ENCODE measurements at places on chromosomes 6 and 20.

DNA sequence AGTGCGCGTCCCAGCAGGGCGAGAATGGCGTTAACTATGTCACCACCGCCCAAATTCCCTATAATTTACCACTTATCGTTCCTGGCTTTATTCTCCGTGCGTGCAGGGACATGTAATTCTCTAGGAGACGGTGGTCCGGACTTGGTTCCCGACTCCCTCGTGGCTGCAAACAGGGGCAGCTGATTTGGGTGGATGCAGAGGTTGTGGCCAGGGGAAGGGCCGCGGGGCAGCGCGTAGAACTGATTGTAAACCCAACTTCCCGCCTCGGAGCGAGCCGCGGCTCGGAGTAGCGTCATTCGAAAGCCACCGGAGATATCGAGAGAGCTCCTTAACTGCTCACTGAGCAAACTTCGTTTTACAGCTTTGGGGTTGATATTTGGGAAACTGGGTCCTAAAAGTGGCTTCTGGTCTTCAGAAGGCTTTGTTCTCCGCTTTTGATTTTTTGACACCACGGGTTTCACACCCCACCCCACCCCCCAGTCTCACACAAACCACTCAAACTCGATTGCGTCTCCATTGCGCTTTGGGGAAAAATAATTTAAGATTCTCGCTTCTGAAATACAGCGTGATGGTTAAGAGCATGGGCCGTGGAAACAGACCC is 17.5 kb upstream of the ZSCAN9 start:
- DNase-seq: peak; percentile 8

DNA sequence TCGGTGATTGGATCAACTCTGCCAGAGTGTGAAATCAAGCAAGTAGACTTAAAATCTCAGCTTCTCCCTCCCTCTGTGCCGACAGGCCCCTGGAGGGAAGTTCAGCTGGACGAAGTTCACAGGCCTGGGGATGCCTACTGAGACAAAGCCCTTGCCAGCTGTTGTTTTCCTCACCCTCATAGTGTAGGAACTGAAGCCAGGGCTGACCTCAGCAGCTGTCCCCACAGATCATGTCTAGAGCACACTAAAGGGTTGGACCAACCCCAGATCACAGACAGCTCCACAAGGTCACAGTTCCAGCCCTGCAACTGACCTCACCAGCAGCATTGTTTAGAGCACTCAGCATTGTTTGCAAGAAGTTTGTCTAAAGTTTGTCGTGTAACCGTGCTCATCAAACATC is 261.9 kb upstream of the ECI2 start:
- DNase-seq: no peak

DNA sequence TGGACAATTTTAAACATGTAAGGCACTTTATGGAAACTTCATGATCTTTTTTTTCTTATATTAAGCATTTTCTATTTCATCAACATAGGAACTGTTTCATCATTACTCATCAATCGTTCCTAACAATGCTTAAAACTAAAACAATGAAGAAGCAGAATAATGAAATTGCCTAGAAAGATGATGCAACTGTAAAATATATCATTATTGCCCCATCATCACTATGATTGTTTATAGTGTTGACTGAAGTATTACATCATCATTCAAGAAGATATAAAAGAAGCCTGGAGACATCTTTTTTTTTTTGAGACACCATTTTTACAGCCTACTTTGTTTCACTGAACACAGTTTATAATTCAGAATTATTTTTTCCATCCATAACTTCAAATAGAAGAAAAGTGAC is 147.2 kb downstream of the TRDN start:
- no peak for DNase-seq

DNA sequence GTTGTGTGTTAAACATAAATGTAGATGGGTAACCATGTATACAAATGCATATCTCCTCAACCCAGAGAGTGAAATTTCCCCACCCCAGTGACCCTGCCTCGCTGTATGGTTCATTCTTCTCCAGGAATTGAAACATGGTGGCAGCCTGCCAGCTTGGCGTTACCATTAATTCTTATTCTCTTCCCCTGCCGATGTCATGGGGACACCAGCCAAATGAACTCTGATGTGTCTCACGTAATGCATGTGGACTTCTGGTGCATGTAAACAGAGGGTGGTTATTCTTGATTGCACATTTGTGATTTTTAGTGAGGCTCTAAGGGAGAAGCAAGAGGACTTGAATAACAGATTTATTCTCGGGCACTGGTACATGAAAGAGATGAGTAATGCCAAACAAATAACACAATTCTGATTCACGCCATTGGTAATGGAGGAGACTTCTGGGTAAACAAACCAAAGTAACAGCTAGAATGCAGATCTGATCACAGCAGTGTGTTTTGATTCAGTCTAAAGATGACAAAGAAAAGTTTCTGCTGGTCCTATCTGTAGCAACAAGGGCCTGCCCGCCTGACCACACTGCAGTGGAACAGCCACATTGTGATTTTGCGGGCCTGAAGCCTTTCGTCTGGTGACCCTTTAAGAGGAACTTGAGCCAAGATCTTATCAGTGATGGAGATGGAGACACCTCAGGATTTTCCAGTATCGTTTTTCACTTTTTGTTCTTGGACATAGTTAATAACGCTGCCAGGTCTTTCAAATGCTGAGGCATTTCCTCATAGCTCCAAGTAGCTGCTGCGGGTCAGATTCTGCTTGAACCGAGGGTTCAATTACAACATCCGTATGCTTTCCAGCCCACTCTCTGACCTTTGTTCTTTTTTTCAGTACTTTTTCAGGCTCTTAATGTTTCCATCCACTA is 171.8 kb upstream of the AKAP12 start:
- peak; percentile 97 for DNase-seq

- peak; percentile 33 for DNase-seq
Observed at GRCh38 chr20:45935416-45936046, 1.0 kb downstream of the PCIF1 start.

DNA sequence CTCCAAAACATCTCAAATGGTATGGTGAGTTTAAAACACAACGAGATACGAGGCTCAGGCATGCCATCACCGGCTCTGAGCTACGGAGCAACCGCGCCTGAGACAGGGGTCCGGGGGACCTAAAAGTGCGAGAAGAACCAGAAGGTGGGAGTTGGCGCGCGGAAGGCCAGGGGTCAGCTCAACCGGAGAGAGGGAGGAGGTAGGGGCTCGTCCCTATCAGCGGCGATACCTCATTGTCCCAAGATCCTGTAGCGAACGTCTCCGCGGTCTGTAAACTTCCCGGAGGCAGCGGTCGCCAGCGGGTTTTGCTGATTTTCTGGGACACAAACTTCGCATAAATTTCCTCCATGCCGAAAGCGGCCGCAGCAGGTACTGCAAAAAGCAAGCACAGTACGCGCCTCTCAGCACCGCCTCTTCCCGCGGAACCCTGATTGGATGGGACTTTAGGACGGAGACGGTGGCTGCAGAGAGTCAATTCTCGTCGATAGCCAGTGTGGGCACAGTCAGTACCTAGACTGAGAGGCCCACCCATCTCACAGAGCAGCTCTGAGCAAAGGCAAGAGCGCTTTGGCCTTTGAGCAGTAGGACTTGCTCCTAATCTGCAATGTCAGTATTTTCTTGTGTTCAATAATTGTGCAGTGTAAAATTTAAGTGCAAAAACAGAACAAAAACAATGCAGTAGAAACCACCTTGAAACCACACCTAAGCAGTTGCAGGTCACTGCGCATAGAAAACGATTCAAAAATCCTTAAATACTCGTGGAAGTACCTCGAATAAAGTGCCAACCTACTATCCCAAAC is at the start of gene NUP43:
Gene NUP43, minus strand, starts transcription at position 383 of the 800 bp plus-strand sequence. Its CDS starts 34 bp downstream, at position 349.
- DNase-seq: peak; percentile 95
